IMR-90 (cell line): ENCODE measurements at places on chromosomes 16 and 17.

DNA sequence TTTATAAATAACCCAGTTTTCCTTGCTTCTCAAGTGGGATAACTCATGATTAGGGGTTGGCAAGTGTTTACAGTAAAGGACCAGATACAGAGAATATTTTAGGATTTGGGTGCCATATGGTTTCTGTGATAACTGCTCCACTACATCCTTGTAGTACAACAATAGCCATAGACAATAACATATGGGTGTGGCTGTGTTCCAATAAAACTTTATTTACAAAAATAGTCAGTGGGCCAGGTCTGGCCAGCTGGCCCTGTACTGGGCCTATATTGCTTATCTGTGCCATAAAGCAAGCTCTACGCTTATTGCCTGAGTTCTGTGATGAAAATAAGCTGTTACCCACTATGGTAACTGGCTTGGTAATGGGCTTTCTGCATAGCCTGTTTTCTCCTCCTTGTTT is 386.5 kb upstream of the RBFOX1 start:
- no peak for DNase-seq

DNA sequence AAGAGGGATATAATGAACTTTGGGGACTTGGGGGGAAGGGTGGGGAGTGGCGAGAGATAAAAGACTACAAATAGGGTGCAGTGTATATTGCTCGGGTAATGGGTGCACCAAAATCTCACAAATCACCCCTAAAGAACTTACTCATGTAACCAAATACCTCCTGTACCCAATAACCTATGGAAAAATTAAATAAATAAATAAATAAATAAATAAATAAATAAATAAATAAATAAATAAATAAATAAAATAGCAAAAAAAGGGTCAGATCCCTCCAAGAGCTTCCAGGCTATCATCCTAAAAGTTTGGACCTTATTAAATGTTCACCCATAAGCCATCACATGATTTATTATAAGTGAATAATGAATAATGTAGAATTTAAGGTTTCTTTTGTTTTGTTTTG is 636.1 kb upstream of the C16orf82 start:
- DNase-seq: no peak

DNA sequence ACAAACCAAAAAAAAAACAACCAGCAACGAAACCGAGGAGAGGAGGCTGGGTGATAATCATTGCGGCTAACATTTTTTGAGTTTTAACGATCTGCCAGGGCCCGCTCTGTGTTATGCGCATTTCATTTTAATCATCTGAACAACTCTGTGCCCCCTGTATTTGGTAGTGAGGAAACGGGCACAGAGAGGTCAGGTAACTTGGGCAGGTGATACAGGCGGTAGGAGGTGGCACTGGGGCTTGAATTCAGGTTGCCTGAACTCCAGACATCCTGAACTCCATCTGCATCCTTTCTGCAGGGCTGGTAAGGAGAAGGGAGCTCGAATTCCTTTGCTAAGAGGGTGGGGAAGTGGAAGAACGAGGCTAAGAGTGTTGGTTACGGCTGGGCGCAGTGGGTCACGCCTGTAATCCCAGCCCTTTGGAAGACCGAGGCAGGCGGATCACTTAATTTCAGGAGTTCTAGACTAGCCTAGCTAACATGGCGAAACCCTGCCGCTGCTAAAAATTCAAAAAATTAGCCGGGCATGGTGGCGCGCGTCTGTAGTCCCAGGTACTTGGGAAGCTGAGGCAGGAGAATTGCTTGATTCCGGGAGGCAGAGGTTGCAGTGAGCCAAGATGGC is 1.1 kb downstream of the CLUAP1 start:
- DNase-seq: no peak

DNA sequence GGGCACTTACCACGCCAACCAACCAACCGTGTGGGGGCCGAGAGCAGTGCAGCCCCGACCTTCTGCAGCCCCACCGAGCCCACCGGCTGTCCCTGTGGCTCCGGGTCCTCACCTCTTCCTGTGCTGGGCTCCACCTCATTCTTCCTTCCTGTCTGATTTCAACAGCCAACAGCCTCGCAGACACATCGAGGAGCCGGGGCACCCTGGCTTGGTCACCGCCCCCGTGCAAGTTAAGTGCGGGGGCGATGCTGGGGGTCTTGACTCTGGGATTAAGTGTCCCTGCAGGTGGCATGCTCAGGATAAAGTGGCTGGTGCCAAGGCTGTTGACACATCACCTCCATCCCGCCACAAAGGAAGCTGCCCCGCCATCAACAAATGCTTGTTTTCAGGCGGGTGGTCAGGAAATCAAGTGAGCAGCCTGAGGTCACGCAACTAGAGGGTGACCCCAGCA is at the start of gene NLRC3:
NLRC3 (minus strand) TSS at position 102 of the 451 bp plus-strand sequence. CDS start 12,367 bp downstream, outside the sequence.
- DNase-seq: no peak
